Caki2 (cell line): ENCODE measurements at places on chromosomes 1 and 21. TPM values are rescaled to one million over a fixed set of nuclear protein-coding genes. Genes with fewer than 3 reads are reported as not detected.

Gene MYOM3
- total RNA-seq: 30.5 and 31.5 TPM in 2 replicates

Gene AMY1C
- not detected in 2 replicates for total RNA-seq

Gene ACTN2
- 0.71 and 4.8 TPM in 2 replicates for total RNA-seq

Gene MATN1
- not detected in 2 replicates for total RNA-seq

Gene CD52
- not detected in 2 replicates for total RNA-seq

Gene OR6F1
- not detected in 2 replicates for total RNA-seq

Gene PCSK9
- not detected in 2 replicates for total RNA-seq

Gene C1orf115
- total RNA-seq: 11.2 and 22.0 TPM in 2 replicates
